Substantia nigra (tissue), 51 donors: ENCODE measurements at places on chromosomes 11 and 22.

DNA sequence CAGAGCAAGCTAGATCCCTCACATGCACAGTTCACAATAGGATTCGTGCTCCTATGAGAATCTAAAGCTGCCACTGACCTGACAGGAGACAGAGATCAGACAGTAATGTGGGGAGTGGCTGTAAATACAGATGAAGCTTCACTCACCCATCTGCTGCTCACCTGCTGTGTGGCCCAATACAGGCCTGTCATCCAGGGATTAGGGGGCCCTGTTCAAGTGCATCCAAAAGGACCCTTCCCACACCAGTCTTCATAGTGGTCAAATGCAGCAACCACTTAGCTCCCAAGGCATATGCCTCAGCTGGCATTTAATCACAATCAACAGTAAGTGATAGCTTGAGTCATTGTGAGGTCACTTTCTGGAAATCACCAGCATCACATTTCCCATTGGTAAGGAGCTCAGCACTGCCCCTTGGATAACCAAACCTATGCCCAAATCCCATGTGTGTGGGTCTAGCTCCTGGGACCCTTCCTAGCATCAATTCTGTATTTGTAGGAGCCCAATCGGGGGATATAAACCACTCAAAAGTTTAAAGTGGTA is 65.6 kb downstream of the OR4C45 start:
- no peak for DNase-seq

DNA sequence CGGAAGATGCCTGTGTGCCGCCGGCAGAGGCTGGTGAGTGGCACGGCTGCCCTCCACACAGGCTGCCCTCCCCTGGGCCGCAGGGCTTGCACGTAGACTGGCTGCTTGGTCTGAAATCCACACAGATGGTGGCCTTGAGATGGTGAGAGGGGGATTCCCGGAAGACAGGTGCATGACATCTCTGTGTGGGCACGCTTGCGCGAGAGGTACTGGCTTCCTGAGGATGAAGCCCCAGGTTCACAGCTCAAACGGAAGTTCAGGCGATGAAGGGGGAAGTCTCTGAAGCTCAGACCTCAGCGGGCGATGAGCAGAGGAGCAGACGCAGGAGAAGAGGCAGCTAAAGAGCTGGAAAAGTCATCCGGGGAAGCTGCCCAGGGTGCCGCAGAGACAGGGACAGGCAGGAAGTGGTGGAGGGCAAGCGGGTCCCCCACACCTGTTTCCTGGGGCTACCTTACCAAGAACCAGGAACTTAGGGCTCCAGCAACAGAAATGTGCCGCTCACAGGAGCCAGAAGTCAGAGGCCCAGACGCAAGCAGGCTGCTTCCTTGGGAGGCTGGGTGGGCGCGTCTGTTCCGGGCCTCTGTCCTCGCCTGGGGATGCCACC is 7.2 kb downstream of the CRELD2 start:
- no peak for DNase-seq

GRCh38 chr22:37418627-37419369 is 8.5 kb downstream of the ELFN2 start:
- DNase-seq: no peak

DNA sequence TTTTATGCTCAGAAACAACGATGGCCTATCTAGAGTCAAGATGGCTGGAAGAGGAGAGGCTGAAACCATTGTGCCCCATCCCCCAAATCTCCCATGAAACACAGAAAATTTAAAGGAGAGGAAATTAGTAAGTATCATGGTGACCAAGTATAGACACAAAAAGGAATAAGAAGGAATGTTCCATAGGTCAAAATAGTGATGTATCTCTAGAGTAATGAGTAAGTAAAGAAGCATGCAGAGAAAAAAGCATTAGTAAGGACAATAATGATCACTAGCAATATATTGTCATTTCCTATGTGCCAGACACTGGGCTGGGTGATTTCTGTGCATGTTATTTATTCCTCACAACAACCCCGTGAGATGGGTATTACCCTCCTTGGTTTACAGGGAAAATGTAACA is 2.6 kb upstream of the SLC22A24 start:
- no peak for DNase-seq

DNA sequence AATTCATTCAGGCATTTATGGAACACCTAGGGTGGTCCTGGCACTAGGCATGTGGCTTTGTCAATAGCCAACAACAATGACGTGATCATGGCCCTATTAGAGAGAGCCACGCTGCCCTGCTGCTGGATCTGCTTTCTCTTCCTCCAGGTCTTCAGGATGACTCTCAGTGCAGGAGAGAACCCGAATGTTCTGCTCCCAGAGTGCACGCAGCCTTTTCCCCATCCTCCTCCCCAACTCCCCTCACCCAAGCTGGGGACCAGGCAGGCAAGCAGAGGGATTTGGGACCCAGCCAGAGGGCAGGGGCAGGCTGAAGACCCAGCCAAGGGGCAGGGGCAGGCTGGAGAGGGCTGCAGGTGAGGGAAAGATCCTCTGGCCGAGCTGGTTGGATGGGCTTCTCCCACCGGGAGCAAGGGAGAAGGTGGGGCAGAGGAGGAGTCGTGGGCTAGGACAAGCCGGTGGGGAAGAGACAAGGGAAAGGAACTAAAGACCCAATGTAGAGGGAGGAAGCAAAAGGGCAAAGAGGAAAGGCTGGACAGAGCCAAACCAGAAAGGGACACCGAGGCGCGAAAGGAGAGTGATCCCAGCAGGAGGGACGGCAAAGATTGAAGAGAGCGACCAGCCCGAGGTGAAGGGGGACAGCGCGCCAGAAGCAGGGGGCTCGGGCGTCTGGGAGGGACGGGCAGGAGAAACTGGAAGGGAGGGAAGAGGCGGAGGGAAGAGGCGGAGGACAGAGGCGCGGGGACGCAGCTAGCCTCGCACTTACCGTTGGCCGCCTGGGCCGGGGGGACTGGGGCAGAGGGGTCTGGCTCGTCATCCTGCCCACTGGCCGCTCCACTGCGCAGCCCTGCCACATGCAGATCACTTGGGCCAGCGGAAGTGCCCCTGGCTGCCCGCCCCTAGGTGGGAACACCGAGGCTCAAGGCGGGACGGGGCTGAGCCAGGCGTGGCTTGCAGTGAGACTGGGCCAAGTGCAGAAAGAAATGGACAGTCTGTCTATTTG is at the start of gene KCTD14:
Gene KCTD14 (minus strand): TSS at position 880 of the 1,000 bp plus-strand sequence. CDS start 27 bp downstream, at position 853.
- DNase-seq: no peak

- no peak for DNase-seq
These were observed 785 bp upstream of the EFCAB6 start for GRCh38 chr22:43812890-43813289.
